ENCODE measurements at places on chromosomes 2 and 18. TPM values are rescaled to one million over a fixed set of nuclear protein-coding genes. Genes with fewer than 3 reads are reported as not detected.

Gene SERPINB4
- not detected for total RNA-seq

GRCh38 chr2:103365071-103365470, 603.2 kb downstream of the TMEM182 start:
- no peaks in the 10 kb centered on the region for H3K36me3 ChIP-seq
- no peaks in the 10 kb centered on the region for H3K4me1 ChIP-seq
- no peak overlapping the region for H3K4me3 ChIP-seq
- no peak overlapping the region for H3K27ac ChIP-seq

Gene COLEC12
- not detected for total RNA-seq

Gene HMSD
- total RNA-seq, result 19.5 TPM

Gene SERPINB12
- total RNA-seq, result not detected

GRCh38 chr2:241031436-241032165, 33.2 kb downstream of the SNED1 start:
- DNase-seq, result no peak
- no peak overlapping the region for H3K4me3 ChIP-seq
- no peak overlapping the region for H3K27ac ChIP-seq
- H3K4me1 ChIP-seq, result peaks cover 4% of the 10 kb centered on the region
- no peaks in the 10 kb centered on the region for H3K27me3 ChIP-seq
- peaks cover 3% of the 10 kb centered on the region for H3K36me3 ChIP-seq

Gene NEUROD1
- not detected for total RNA-seq

Gene INPP5D
- 54.9 TPM for total RNA-seq

DNA sequence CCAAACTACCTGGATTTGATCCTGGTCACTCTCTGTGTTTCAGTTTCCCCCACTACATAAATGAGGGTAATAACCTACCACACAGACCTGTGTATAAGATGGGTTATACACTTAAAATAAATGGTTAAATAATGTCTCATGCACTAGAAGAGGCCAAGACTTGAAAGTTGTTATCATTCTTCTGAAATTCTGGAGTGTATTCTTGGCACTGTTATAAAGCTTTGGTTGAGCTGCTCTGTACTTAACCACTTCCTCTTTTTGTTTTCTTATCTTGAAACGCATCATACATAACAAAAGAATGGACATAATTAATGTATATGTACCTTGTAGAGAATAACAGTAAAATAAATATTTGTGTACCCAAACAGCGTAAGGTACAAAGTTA, 281.0 kb downstream of the AFF3 start:
- peaks cover 19% of the 10 kb centered on the region for H3K4me1 ChIP-seq
- H3K4me3 ChIP-seq, result no peak overlapping the region
- no peaks in the 10 kb centered on the region for H3K36me3 ChIP-seq
- H3K27ac ChIP-seq, result no peak overlapping the region

Gene CIB4
- not detected for total RNA-seq

- peak; percentile 12 for DNase-seq
- H3K4me3 ChIP-seq, result no peak overlapping the region
- H3K27ac ChIP-seq, result no peak overlapping the region
- H3K36me3 ChIP-seq, result no peaks in the 10 kb centered on the region
Measured at GRCh38 chr18:21181766-21182165, 60.3 kb upstream of the GREB1L start.

Measured in activated CD4-positive, alpha-beta memory T cell treated with anti-CD3 and anti-CD28 coated beads for 36 hours (primary cell).